ENCODE measurements at places on chromosomes 5 and 9. TPM values are rescaled to one million over a fixed set of nuclear protein-coding genes. Genes with fewer than 3 reads are reported as not detected.

The CD14 gene
- polyA plus RNA-seq, result 3.2 TPM

The MYORG gene
- polyA plus RNA-seq, result 1.7 TPM

The FGFR4 gene
- polyA plus RNA-seq, result not detected

The TAF11L14 gene
- polyA plus RNA-seq, result not detected

The PALM2AKAP2 gene
- 1.7 TPM for polyA plus RNA-seq

The LCN1 gene
- polyA plus RNA-seq, result not detected

The F2RL1 gene
- polyA plus RNA-seq, result not detected

The FNIP1 gene
- 23.5 TPM for polyA plus RNA-seq

The SOWAHA gene
- 6.2 TPM for polyA plus RNA-seq

The GGTA1 gene
- polyA plus RNA-seq, result not detected

The RLN2 gene
- polyA plus RNA-seq, result 1.8 TPM

The POLR1E gene
- 23.7 TPM for polyA plus RNA-seq

The IFNA14 gene
- not detected for polyA plus RNA-seq

The SNX30 gene
- 5.0 TPM for polyA plus RNA-seq

All from Purkinje cell (primary cell).